WTC11 (cell line): ENCODE measurements at places on chromosomes 1 and 21.

GRCh38 chr1:54311506-54311905 lies 94.7 kb downstream of the SSBP3 start:
- DNase-seq = no peak

- peak; percentile 66 for DNase-seq
Observed at GRCh38 chr21:44337941-44338895, 972 bp downstream of the CFAP410 start.

DNA sequence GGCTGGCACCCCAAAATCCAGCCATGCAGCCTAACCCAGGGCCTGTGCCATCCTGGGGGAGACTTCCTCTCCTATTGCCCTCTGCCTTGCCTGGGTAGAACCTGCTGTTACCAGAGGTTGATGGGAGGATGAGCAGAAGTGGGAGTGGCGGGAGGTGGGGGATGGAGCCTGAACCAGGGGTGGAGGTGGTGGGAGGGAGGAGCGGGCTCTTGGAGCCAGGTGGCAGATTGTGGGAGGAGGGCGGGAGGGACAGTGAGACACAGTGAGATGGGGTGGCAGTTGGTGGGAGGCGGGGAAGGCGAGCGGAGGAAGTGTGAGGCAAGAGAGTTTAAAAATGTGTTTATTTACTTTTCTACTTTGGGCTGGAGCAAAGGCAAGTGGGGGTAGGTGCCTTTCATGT lies 87.3 kb downstream of the KCNJ6 start:
- DNase-seq = no peak

DNA sequence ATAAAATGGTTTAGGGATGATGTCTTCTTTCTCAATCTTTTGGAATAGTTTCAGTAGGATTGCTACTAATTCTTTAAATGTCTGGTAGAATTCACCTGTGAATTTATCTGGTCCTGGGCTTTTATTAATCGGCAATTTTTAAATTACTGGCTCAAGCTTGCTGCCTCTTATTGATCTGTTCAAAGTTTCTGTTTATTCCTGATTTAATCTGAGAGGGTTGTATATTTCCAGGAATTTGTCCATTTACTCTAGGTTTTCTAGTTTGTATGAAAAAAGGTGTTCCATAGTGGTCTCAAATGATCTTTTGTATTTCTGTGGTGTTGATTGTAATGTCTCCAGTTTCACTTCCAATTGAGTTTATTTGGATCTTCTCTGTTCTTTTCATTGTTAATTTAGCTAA lies 617.8 kb downstream of the LTN1 start:
- DNase-seq = no peak

DNA sequence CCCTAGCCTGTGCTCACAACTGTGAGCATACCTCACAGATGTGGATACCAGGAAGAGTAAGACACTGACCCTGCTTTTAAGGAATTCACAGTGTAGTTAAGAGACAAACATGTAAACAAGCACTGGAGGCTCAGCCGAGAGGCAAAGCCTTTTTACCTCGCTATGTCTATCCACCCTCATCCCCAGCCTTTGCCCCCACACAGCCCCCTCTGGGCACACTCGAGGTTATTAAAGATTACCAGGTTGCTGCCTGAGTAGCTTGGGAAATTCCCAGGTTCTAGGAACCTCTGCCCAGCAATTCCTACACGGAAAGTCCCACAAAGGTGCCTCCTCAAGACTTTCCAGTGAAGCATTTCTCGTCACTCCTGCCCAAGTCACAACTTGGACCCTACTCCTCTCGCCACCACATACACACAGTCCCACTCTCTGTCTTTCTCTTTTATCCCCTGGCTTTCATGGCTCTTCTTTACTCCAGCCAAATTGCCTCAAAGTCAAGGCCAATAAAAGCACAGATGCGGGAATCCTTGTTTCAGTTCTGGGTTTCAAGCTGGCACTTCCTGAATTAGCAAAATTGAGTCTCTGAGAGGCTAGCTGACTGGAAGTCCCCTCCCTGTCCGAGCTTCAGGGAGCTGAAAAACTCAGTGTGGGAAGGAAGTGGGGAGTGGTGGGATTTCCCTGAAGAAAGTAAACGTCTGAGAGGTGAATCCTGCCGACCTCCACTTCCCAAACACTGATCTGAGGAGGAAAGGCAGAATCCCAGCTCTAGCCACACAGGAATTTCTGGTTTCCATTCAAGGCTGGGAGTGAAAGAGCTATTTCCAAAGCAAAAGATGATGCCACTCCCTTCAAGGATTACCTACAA lies 7.6 kb downstream of the DENND2D start:
- no peak for DNase-seq

GRCh38 chr1:94698356-94698755 lies 121.8 kb upstream of the SLC44A3 start:
- DNase-seq = no peak

DNA sequence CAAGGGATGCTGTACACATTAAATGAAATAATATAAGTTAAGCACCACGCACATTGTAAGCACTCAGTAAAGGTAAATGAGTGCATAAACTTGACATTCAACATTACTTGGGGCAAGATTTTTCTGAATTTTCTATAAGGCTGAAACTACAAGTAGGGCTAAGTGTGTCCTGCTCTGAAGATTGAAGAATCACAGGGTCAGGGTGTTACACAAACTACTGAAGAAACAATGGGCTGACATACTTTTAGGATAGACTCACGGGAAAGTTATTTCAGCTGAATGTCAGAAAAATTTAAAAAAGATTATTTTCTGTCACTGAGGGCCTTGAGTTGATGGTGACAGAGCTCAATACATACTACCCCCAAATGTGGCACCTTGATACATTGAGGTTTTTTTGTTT lies 644.2 kb upstream of the PLXNA2 start:
- DNase-seq = no peak

DNA sequence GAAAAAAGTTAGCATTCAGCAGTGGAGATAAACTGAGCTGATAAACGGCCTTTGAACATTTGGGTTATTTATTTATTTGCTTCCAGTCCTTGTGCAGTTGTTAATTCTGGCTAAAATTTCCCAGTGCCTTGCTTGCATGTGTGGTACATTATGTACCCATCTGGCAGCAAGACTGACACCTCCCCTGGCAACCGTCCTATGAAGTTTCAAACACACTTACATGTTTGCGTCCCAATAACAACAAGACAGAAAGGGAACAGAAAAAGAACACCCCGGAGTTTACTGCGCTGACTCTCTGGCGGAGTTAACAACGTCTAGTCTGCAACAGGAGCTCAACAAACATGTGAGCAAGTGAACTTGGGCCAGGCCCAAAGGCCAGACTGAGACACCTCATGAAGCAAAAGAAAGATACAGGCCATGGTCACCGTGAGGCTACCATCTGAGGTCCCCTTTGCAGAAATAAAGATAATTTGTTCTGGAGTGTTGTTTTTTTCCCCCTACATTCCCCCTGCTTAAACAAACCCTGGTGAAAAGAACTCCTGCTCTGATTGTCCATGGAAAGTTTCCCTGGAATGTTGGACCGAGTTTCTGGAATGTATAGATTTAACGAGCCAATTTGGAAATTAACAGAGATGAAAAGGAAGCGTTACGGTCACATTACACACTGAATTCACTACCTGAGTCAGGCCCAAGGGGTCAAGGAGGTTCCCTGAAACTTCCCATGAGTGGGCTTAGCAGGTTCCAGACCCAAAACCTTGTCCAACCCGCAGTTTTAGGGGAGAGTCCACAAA lies 33.4 kb downstream of the TRABD2B start:
- DNase-seq = no peak

- DNase-seq = no peak
Observed at GRCh38 chr1:156811168-156811567, 5.5 kb downstream of the SH2D2A start.

DNA sequence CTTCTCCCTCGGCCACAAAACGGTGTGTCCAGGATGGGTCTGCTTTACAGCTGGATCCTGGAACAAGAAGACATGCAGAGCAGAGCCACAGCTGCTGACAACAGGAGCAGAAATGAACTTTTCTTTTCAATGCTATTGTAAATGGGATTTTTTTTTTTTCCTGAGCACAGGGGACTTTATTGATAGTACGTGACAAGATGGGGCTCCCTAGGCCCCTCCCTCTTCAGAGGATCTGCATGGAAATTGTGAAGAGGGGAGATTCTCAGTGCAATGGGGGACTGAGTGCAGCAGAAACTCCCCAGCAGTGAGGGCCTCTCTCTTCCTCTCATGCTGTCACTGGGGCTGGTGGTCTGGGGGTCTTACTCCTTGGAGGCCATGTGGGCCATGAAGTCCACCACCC lies 40.8 kb upstream of the CD2 start:
- no peak for DNase-seq

DNA sequence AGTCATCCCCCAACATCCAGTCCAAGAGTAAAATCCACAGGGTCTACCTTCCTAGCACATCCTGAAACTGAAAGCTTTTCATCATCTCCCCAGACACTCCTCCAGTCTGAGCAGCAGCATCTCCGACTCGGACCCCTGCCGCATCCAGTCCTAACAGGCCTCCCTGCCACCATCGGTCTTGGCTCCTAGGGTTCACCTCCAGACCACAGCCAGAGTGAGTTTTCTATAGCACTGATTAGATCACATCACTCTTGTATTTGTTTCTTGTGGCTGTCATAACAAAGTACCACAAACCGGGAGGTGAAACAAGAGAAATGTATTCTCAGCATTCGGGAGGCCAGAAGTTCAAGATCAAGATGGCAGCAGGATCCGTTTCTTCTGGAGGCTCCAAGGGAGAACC lies 187.8 kb downstream of the TOMM20 start:
- no peak for DNase-seq

- no peak for DNase-seq
Observed at GRCh38 chr1:230291731-230292620, 134.2 kb downstream of the PGBD5 start.

DNA sequence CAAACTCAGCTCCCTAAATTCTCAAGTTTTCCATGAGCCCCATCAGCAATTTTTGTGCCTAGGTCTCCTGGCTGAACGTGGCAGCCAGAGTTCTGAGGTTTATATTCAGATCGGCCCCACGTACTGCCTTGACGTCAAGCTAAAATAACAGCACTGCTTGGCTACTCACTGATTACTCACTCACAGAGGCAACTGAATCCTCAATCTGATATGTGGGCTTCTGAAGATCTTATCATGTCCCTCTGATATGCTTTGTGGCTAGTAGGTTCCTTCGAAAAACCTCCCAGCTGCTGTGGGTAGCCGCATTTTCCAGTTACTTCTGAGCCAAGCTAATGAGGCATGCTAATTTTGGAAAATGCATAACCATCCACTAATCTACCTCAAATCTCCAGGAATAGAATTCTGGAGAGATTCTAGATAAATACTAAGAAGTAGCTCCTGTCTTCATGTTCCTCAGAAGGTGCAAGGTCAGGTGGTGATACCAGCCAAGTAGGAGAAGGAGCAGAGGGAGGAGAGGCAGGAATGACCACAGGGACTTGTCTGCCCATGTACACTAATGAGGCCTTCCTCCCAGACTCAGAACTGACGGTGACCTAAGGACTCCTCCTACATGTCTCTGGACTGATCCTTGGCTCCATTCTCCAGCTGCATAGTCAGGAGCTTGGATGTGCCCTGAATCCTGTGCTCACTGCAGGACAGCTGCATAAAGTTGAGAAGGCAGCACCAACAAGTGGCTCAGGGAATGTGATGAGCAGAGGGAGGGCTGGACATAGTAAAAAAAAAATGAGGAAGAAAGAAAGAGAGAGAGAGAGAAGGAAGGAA lies 263.7 kb downstream of the TNR start:
- no peak for DNase-seq

DNA sequence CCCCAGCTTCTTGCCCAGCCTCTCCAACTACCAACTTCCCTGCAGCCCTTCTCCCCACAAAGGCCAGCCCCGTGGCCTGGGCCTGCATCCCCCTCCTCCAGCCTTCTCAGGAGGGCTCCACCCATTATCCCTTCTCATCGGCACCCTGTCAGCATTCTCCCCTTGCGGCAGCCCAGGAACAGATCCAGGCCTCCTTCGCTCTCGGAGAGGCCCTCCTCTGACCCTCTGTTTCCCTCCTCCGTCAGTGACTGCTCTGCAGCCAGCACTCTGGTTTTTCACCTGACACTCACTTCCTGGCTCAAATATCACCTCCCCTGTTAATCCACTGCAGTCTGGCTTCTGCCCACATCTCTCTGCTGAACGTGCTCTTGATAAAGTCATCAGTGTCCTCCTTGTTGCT lies 17.5 kb downstream of the ADGRB2 start:
- DNase-seq = no peak

- DNase-seq = no peak
Observed at GRCh38 chr21:33189824-33190223, 39.9 kb upstream of the IFNAR2 start.

- no peak for DNase-seq
Observed at GRCh38 chr1:191541758-191542157, 616.5 kb upstream of the RGS18 start.

- no peak for DNase-seq
Observed at GRCh38 chr1:10402729-10403274, 3.9 kb downstream of the PGD start.

- DNase-seq = no peak
Observed at GRCh38 chr21:32382108-32382644, 10.6 kb downstream of the URB1 start.

GRCh38 chr1:108070662-108071061 lies 105.7 kb upstream of the VAV3 start:
- DNase-seq = no peak

DNA sequence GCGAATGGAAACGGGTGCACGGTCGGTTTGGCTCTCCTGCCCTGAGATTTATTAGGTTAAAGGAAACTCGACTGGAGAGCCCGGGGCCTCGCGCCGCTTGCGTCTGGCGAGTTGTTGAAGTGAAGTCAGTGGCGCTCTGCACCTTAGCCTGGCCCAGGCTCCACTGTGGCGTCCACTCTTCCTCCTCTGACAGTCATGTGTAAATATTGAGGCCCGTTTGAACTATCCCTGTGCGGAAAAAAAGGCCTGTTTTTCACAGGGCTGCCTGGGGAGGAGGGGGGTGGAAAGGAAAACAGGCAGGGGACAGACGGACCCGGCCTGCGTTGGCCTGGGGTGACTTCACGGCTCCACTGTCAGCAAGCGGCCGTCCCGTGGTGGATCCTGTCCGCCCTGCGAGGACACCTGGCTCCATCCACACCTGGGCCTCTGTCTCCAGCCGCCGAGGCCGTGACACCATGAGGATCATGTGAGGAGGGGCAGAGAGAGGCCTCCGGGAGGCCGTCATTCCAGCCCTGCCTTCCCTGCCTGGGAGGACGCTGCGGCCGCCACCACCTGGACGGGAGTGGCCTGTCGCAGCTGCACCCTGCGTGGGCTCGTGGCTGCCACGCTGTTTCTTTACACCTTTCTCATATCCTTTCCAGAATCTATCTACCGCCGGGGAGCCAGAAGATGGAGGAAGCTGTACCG lies 59.8 kb downstream of the FAAP20 start:
- DNase-seq = no peak

- DNase-seq = no peak
Observed at GRCh38 chr1:30336550-30337323, 386.6 kb downstream of the MATN1 start.

DNA sequence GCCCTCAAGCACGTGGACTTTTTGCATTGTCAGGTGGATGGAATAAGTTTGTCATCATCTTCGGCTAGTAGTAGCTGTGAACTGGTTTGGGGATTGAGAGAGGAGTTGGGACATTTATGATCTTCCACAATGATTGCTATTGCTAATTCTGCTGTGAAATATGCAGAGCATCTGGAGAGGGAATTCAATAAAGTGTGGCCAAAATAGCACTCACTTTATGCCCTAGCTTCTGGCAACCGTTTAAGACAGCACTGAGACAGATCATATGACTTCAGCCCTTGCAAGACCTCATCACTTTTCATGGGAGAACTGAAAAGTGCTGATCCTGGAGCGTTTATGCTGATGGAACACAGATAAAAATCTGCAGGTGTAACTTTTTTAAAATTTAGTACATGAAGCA lies 360.8 kb downstream of the GPATCH2 start:
- no peak for DNase-seq

GRCh38 chr1:9822897-9823692 lies 670 bp downstream of the CLSTN1 start:
- peak; percentile 33 for DNase-seq
